ENCODE measurements at places on chromosomes 12 and 14.

- DNase-seq = peak; percentile 70
These were observed 104.6 kb downstream of the BICD1 start for GRCh38 chr12:32211066-32211899.

- DNase-seq = no peak
These were observed 38.9 kb upstream of the BDKRB2 start for GRCh38 chr14:96165493-96166436.

- no peak for DNase-seq
These were observed 71.9 kb downstream of the RESF1 start for GRCh38 chr12:32031109-32031508.

DNA sequence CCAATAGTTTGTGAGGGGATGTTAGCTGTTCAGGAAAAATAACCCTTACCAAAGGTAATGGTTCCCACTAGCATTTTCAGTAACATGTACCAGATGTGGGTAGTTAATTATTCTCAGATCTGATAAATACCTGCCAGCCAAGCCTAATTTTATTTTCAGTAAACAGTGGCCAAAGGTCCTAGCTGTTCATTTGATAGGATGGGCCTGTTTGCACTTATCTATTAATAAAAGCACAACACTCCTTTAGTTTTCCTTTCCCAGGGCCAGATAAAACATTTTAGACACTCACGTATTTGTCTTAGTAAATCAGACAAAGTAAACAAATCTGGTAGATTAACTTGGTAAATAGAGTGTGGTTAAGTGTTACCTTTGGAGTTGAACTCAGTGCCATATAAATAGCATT, 345.1 kb downstream of the RAD51B start:
- no peak for DNase-seq

DNA sequence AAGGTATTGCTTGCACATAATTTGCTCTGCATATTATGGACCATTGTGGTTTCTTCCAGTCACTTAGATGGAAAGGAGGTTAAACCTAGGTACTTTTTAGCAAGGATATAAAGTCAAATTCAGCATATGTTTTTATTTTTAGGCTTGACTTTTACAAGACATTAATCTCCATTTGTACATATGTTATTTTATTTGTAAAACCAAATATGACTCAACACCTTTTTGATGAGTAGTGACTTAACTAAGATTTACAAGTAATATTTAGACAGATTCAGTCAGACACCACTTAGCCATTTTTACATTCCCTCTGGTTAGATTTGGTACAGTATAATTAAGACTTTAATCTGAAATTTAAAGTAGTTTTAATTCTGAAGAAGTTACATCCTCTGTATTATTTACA, 55.0 kb downstream of the BHLHE41 start:
- DNase-seq = no peak

DNA sequence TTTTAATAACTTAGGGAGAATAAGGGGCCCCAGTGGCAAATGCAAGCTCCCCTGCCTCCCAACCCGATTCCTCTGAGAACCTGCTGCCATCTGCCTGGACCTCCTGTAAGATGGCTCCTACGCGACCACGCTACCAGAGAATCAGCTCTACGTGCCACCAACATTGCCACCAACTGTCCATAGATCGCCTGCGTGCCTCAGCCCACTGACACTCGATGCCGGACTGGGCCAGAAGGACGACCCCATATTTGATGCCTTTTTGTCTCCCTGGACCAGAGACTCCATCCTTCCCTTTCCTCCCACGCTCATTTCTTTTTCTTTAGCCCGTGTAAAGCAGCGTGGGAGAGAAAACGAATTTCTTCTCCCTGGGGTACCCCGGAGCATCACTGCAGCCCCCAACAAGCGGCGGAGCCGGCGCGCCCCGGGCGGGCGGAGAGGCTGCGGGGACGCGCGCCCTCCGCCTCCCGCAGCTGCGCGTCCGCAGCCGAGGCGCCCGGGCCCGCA, 565 bp upstream of the KLHL42 start:
- DNase-seq = peak; percentile 72

GRCh38 chr12:10067264-10067663, 31.5 kb downstream of the CLEC1A start:
- no peak for DNase-seq

- DNase-seq = no peak
These were observed 84.3 kb upstream of the ATF1 start for GRCh38 chr12:50679612-50680011.

DNA sequence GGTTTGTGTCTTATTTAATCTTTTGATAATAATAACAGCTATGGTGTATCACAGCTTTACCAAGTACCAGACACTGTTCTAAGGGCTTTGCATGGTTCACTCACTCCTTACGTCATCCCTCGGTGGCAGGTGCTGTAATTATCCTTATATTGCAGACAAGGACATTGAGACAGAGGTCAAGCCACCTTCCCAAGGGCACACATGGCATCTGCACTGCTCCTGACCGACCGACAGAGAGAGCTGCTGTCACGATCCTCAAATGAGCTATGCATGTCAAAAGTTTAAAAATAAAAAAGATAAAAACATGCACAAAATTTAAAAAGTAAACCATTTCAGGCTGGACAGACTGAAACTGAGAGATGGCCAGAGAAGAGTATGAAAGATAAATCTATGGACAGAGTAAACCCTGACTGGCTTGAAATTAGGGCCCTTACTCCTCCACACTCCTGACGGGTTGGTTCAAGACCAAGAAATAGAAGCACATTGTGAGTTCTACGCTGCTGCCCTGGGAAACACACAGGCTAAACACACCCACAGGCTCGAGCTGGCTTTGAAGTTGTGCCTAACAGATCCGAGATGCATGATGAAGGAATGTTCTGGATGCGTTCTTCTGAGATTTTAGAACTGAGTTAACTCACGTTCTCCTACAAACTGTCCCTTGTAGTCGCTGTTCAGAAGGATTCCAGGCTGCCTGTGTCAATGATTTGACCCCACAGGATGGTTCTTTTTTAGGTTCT, 268.7 kb downstream of the ZFP36L1 start:
- DNase-seq = no peak

DNA sequence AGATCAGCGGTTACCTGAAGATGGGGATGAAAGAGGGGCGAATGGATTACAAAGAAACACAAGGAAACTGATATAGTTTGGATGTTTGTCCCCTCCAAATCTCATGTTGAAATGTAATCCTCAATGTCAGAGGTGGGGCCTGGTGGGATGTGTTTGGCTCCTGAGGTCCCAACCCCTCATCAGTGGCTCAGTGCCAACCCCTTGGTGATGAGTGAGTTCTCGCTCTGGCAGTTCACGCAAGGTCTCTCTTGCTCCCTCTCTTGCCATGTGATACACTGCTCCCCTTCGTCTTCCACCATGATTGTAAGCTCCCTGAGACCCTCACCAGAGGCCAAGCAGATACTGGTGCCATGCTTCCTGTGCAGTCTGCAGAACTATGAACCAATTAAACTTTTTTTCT, 28.0 kb downstream of the ITGA7 start:
- DNase-seq = no peak

DNA sequence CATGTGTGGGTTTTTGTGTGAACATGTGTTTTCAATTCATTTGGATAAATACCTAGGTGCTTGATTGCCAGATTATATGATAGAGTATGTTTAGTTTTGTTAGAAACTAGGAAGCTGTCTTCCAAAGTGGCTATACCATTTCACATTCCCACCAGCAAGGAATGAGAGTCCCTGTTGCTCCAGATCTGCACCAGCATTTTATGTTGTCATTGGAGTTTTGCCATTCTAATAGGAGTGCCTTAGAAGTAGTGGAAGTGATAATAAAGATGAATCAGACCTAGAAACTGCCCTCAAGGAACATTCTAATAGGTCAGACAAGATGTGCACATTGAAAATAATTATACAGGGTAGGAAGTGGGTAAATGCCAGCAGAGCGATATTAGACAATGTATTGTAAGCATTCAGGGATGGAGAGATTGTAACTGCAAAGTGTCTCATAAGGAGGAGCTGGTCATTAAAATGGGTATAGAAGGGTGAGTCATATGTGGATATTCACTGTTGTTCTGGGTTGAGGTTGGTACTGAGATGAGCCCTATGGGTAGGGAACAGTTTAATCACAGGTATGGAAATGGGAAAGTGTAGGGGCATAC, 71.4 kb downstream of the MNAT1 start:
- DNase-seq = no peak

- no peak for DNase-seq
These were observed 20.3 kb downstream of the FIGNL2 start for GRCh38 chr12:51827925-51828818.

Measured in brain (organoid and tissue), 16 donors.